ENCODE measurements at places on chromosomes 2 and 18.

DNA sequence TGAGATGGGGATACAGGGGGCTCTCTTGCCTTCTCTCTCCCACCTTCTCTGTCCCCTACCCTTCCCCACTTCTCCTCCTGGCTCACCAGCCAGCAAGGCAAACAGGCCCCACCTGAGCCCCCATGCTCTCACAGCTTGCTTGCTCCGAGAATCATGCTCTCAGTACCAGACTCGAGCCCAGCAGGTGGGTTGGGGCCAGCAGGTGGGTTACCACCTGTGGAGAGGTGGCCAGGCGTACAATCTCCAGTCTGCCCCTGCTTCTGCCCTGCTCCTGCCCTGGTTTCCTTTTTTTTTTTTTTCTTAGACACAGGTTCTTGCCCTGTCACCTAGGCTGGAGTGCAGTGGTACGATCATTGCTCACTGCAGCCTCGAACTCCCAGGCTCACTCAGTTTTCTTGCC is 214.5 kb downstream of the SH3RF3 start:
- no peak for DNase-seq

DNA sequence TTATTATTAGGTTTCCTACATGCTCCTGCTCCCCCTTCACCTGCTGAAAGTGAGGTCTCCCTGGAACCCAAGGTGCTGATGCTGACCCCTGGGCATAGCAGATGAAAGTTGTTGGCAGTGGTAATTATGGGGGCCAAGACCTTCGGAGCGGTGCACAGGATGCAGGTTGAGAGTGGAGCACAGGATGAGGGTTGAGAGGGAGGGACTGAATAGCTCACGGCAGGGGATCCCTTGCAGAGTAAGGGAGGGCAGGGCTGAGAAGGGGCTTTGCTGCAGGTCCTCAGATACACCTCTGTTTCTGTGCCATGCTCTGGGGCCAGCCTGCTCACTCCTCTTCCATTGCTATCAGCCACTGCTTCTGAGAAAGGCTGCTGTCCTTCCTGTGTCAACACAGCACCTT is 163.3 kb downstream of the FHOD3 start:
- no peak for DNase-seq

GRCh38 chr2:5465859-5466258 is 226.3 kb upstream of the SOX11 start:
- DNase-seq, result no peak

DNA sequence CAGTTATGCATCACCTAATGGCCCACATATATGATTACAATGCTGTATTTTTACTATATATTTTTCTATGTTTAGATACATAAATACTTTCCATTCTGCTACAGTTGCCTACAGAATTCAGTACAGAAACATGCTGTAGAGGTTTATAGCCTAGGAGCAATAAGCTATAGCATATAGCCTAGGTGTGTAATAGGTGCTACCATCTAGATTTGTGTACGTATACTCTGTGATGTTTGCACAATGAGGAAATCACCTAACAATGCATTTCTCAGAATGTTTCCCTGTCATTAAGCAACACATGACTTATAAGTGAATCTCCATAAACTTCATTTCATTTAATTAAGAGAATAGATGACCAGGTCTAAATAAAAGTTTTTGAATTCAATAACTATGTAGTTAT is 43.5 kb downstream of the SLC38A11 start:
- no peak for DNase-seq

GRCh38 chr18:50286391-50287027 is 983 bp downstream of the CXXC1 start:
- DNase-seq, result peak; percentile 64

GRCh38 chr2:237896507-237896892 is 37.1 kb downstream of the RAMP1 start:
- no peak for DNase-seq

DNA sequence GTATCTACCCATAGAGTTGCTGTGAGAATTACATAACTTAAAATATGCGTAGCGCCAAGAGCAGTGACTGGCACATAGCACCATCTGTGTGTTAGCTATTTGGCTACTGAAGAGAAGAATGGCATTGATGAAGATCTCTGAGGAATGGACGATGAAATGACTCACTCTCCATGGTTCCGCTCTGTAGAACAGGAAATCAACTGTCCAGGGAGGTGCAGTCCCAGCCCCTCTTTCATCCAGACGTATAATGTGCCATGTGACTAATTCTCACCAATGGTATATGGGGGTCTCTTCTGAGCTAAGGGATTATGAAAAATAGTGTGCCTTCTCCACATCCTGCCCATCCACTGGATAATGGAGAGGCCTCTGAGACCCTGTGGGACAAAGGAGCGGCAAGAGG is 254.8 kb downstream of the CYP26B1 start:
- no peak for DNase-seq

GRCh38 chr2:47060652-47061170 is 94.4 kb downstream of the STPG4 start:
- no peak for DNase-seq

- no peak for DNase-seq
These were observed 231.9 kb upstream of the SIX2 start for GRCh38 chr2:45241061-45241561.

GRCh38 chr2:20698916-20699613 is 32.1 kb downstream of the GDF7 start:
- no peak for DNase-seq

- no peak for DNase-seq
These were observed 18.7 kb upstream of the RASGRP3 start for GRCh38 chr2:33457556-33458247.

GRCh38 chr18:22278798-22279197 is 109.4 kb downstream of the GATA6 start:
- DNase-seq, result no peak

DNA sequence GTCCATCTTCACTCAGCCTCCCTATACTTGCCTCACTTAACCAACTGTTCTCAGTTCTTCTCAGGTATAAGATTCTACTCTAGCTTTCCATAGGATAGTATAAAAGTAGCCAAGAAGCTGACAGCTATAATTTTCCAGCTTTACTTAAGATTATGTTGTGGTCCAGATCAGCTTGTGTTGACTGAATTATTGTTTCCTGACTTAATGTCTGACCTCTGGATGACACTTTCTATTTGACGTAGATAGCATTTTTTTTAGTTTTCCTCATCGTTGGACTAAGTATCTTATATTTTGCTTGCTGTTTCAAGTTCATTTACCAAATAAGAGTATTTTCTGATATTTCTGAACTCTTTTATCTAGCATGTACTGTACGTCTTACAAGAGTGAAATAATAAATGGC is 1272.5 kb upstream of the CDH2 start:
- DNase-seq, result no peak

DNA sequence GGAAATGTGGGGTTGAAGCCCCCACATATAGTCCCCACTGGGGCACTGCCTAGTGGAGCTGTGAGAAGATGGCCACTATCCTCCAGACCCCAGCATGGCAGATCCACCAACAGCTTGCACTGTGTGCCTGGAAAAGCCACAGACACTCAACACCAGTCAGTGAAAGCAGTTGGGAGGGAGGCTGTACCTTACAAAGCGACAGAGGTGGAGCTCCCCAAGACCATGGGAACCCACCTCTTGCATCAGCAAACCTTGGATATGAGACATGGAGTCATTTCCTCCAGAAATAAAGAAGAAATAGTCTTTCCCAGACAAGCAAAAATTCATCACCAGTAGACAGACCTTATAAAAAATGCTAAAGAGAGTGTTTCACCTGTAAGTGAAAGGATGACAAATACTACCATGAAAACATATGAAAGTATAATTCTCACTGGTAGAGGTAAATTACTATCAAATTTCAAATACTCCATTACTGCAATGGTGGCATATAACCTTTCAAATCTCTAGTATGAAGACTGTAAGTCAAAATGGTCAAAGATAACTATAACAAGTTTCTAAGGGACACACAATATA is 152.6 kb upstream of the EPHA4 start:
- DNase-seq, result no peak

- DNase-seq, result no peak
These were observed 78.5 kb downstream of the RBM43 start for GRCh38 chr2:151182899-151183809.

DNA sequence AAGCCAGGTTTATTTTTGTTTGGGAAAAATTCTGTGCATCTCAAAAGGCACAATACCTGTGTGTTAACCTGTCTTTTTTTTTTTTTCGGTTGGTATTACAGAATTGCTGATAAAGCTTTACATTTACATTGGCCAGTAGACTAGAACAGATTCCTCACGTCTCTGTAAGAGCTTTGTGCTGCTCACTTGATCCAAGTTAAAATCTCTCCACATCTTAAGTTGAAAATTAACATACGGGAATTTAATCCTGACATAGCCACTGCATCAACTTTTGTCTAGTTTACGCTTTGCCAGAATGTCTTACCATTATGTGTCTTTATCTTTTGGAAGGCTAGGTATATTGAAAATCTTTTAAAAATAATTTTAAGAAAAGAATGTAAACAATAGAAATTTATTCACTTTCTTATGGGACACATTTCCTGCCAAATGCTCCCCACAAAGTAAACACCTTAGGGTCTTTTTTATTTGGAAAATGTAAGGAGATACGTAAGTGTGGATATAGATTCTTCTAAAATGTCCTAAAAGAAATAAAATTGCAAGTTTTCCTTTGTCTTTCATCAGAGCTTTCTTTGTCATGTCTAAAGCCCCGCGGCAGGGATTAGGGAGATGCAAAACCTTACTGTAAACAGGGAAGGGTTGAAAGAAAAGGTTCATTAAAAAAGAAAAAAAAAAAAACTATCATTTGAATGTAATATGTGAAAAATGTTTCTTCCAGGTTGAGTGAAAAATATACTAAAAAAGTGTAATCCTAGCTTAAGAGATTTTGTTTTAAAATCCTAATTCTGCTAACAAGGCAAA is 912.8 kb downstream of the NRXN1 start:
- DNase-seq, result no peak

DNA sequence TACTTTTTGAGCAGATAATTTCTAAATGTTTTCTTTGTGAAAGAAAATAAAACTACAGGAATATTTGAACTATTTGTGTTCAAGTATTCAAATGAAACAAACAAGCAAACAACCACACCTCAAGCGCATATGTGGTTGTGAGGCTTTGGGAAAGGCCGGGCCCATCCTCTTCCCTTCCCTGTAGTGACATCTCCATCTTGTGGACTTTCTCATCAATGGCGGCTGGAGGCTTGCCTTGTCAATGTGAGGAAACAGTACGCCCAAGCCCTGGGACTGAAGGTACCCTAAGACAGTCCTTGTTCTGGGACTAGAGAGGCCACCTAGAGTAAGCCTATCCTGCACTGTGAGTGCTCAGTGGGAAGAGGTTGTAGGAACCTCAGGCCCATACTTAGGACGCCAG is 166.8 kb downstream of the TPGS2 start:
- DNase-seq, result no peak

- DNase-seq, result peak; percentile 59
These were observed 419.6 kb upstream of the POU3F3 start for GRCh38 chr2:104434318-104434792.

Data from upper lobe of right lung (tissue), 1 donor.